Suprapubic skin (tissue), 4 donors: ENCODE measurements at places on chromosomes 11 and 22.
A peak's percentile ranks its signal among the peaks of the same experiment; 100 is the strongest.

- no peak overlapping the region for H3K27ac ChIP-seq
- no peaks in the 10 kb centered on the region for H3K36me3 ChIP-seq
- H3K27me3 ChIP-seq, result no peaks in the 10 kb centered on the region
- DNase-seq, result no peak
- no peak overlapping the region for H3K4me3 ChIP-seq
- no peaks in the 10 kb centered on the region for H3K4me1 ChIP-seq
These were observed 46.2 kb upstream of the CSTF3 start for GRCh38 chr11:33207408-33207985.

DNA sequence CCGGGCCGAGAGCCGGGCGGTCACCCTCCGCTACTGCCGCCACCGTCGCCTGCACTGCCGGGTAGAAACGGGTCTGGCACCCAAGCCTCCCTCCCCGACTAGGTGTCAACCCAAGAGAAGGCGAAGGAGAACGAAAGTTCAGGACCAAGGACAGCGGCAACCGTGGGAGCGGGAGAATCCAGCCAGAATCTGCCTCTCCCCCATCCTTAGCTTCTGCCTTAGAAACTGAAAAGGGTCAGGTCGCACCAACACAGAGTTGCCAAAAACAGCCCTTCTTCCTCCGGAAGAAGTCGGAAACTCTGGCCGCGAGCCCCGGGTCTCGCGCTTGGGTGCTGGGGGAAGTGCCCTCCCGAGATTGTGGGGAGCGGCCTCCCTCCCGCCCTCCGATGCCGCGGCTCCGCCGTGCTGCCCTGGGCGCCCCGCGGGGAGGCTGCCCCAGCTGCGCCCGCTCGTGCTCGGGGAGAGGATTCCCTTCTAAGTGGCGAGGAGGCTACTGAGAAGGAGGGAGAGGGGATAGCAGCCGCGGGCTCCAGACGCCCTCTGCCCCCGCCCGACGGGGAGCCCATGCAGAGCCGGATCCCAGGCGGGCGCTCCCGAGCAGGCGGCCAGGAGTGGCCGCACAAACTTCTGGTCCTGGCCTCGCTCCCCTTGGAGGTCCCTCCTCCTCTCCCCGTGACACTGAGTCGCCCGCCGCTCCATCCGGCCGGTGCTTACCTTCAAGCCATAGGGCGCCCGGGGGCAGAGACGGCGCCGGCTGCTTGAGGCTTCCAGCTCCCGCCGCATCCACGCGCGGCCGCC, 637 bp downstream of the DRD2 start:
- H3K27me3 ChIP-seq, result peaks cover 73% of the 10 kb centered on the region
- H3K4me1 ChIP-seq, result peaks cover 9% of the 10 kb centered on the region
- H3K36me3 ChIP-seq, result no peaks in the 10 kb centered on the region
- H3K4me3 ChIP-seq, result peak overlapping the region; percentile 32
- H3K27ac ChIP-seq, result no peak overlapping the region
- DNase-seq, result peak; percentile 84

GRCh38 chr11:128359515-128359914, 227.8 kb downstream of the ETS1 start:
- H3K27me3 ChIP-seq, result no peaks in the 10 kb centered on the region
- no peaks in the 10 kb centered on the region for H3K4me1 ChIP-seq
- DNase-seq, result no peak
- no peak overlapping the region for H3K4me3 ChIP-seq
- no peaks in the 10 kb centered on the region for H3K36me3 ChIP-seq
- no peak overlapping the region for H3K27ac ChIP-seq

DNA sequence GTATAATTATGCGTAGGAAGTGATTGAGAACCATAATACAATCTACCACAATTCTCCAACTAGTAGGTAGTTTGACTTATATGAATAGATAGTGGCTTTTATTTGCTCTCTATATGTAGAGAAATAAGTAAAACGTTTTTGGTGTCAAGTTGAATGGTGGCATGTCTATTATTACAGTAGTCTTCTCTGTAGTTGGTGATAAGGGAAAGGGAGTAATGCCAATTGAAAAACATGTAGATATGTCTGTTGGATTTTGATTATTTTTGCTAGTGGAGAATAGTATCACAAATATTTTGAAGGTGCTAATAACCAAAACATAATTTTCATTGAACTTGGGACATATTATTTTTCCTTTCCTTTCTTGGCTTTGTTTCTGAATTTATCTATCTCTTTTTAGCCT, 17.5 kb downstream of the FBXO7 start:
- DNase-seq, result no peak
- no peak overlapping the region for H3K27ac ChIP-seq
- no peaks in the 10 kb centered on the region for H3K27me3 ChIP-seq
- no peaks in the 10 kb centered on the region for H3K4me1 ChIP-seq

DNA sequence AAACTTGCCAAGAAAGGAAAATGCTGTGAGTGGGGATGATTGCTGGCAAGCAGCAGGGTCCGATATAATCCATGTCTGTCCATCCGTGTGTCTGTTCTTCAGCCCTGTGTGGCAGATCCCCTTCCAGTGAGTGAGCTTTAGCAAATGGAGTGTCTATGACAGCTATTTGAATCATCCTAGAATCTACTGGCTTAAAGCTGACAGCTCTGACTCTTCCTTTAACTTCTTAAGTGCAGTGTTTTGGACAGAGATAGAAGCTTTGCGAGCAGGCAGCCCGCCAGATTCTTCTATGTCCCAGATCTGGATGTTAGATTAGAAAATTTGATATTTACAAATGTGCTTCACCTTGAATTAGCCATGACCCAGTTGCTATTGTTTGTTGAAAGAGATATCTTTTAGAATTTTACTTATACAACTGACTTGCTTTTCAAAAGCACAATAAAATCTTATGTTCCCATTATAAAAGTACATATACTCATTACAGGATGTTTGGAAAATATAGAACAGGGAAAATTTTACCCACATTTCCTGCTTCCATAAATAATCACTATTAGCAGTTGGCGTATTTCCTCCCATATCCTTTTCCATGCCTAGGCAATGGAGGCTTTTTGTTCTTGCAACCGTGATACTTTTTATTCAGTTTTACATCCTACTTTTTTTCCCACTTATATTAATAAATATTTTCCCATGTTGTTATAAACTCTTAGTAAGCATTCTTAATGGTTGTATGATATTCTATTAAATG, 124.5 kb downstream of the COMMD9 start:
- H3K27me3 ChIP-seq, result no peaks in the 10 kb centered on the region
- no peak for DNase-seq

DNA sequence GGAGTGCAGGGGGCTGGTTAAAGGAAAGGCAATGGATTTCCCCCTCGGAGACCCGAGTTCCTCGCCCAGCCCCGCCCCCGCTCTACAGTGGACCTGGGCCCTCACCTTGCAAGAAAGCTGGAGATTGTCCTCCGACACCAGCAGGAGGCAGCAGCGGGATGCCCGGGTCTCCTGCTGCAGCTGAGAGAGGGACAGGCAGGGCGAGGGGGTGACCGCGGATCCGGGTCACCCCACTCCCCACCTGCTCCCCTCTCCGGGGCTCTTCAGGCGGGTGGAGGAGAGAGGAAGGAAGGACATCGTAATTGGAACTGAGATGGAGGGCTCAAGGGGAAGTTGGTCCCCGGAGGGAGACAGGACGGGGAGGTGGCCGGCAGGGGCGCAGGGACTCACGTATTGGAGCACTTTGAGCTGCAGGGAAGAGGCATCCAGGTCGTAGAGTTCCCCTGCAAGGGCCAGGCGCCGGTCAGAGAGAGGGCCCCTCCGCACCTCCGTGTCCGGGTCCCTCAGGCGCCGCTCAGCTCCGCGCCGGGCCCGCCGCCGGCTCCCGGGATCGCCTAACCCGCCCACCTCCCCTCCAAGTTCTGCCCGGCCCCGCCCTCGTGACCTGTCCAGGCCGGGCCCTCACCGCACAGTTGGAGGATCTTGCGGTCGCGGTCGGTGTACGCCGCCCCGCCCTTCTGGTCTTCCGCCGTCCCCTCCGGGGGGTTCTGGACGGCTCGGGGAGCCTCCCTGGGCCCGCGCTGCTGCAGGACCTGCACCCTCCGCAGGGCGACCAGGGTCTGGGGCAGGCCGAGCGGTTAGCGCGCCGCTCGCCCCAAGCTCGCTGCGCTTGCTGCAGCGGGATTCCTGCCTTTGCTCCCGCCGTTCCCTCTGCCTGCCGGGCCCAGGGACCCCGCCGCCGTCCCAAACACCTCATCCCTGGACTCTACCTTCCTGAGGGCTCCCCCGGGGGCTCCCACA, 84.1 kb downstream of the PDE2A start:
- peaks cover 74% of the 10 kb centered on the region for H3K27me3 ChIP-seq
- H3K36me3 ChIP-seq, result no peaks in the 10 kb centered on the region
- H3K4me1 ChIP-seq, result peaks cover 17% of the 10 kb centered on the region
- peak overlapping the region; percentile 35 for H3K4me3 ChIP-seq
- H3K27ac ChIP-seq, result no peak overlapping the region

GRCh38 chr11:30538251-30538650, 47.9 kb downstream of the MPPED2 start:
- no peak overlapping the region for H3K4me3 ChIP-seq
- H3K27ac ChIP-seq, result no peak overlapping the region
- no peaks in the 10 kb centered on the region for H3K4me1 ChIP-seq
- H3K27me3 ChIP-seq, result no peaks in the 10 kb centered on the region
- no peak for DNase-seq

- no peak overlapping the region for H3K27ac ChIP-seq
- H3K27me3 ChIP-seq, result no peaks in the 10 kb centered on the region
- DNase-seq, result no peak
- H3K4me3 ChIP-seq, result no peak overlapping the region
These were observed 121.4 kb upstream of the CARD18 start for GRCh38 chr11:105260976-105261375.

GRCh38 chr22:21857481-21857914, 9.9 kb downstream of the MAPK1 start:
- H3K4me1 ChIP-seq, result peaks cover 50% of the 10 kb centered on the region
- H3K27ac ChIP-seq, result no peak overlapping the region
- no peaks in the 10 kb centered on the region for H3K27me3 ChIP-seq
- H3K4me3 ChIP-seq, result no peak overlapping the region

GRCh38 chr22:19679522-19680101, 34.7 kb upstream of the SEPTIN5 start:
- peaks cover 5% of the 10 kb centered on the region for H3K4me1 ChIP-seq
- H3K36me3 ChIP-seq, result no peaks in the 10 kb centered on the region
- peaks cover 10% of the 10 kb centered on the region for H3K27me3 ChIP-seq
- DNase-seq, result peak; percentile 81

DNA sequence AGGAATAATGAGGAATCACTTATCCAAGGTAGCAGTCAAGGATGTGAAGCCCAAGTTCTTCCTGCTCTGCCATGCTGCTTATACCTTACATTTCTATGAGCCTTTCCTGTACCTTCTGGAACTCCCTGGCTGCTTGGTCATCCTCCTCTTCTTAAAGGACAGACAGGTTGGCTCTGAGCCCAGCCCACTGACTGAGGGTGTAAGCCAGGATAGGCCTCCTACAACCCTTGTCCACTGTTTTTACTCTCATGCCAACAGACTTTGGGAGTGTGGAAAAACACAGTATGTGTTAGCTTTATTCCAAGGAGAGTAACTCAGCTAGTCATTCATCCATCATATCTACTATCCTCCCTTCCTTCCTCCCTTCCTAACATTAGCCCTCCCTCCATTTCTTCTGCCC, 47.5 kb downstream of the IRAG1 start:
- H3K27me3 ChIP-seq, result no peaks in the 10 kb centered on the region
- H3K4me3 ChIP-seq, result no peak overlapping the region
- H3K4me1 ChIP-seq, result peaks cover 2% of the 10 kb centered on the region

DNA sequence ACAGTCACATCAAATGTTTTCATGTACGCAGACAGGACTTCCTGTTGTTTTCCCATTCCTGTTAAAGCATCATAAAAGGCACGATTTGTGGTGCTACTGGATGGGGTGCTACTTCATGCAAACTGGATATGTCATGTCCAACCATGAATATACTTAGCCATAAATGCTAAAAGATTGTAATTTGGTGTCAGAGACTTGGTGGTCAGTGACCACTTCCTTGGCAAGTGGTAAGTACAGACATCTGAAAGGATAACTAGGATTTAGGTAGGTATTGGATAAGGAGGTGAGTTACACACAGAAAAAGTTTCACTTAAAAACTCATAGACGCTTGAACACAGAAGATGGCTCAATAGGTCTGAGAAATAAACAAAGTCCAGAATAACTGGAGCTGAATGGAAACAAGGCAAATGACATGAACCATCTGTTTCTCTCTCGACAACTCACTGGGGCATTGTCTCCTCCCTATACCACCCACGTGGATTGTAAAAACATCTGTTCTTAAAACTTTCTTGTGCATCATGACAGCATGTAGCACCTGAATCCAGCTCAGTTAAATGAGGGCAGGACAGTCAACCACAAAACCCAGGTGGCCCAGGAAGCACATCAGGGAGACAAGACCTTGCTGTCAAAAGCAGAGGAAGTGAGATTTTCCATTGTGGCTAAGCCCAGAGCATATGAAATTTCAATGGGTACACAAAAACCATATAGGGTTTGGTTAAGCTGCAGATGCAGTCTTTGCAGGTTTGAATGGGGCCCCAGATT, 22.1 kb upstream of the IGLL5 start:
- H3K27ac ChIP-seq, result no peak overlapping the region
- no peak for DNase-seq
- no peaks in the 10 kb centered on the region for H3K36me3 ChIP-seq

GRCh38 chr11:122791836-122792235, 46.5 kb upstream of the CRTAM start:
- H3K4me3 ChIP-seq, result no peak overlapping the region
- DNase-seq, result no peak
- H3K4me1 ChIP-seq, result no peaks in the 10 kb centered on the region

GRCh38 chr11:133981156-133981555, 24.4 kb upstream of the IGSF9B start:
- no peaks in the 10 kb centered on the region for H3K4me1 ChIP-seq
- no peak overlapping the region for H3K27ac ChIP-seq
- H3K36me3 ChIP-seq, result no peaks in the 10 kb centered on the region
- DNase-seq, result no peak
- no peak overlapping the region for H3K4me3 ChIP-seq

DNA sequence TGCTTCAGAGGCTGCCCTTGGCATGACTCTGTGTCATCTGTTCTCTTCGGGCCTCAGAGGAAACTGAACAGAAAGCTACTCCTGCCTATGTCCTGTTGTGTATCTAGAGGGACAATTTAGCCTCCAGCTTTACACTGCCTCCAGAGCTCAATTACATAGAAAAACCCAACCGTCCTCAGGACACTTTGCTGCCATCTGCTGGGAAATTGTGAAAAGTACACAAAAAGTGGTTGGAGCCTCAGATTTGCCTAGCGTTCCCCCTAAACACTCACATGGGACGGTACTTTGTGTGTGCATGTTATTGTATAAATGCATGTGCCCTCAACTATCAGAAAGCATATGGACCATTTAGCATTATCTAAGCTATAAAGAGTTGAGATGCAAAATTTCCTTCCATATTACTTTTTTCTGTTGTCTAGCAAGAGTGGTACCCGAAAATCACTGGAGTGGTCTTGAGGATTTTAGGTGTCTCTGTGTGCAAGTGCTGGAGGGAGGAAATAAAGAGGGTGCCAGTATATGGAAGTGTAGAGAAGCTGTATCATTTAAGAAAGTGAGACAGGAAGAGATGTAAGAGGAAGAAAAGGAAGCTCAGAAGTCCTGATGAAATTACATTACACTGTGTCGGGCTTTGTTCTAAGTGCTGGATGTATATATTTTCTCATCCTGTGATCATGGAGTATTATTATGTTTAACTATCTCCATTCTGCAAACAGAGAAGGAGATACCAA, 8.7 kb upstream of the MS4A4E start:
- H3K27me3 ChIP-seq, result no peaks in the 10 kb centered on the region
- DNase-seq, result no peak
- no peak overlapping the region for H3K4me3 ChIP-seq
- H3K27ac ChIP-seq, result no peak overlapping the region
- no peaks in the 10 kb centered on the region for H3K36me3 ChIP-seq
- no peaks in the 10 kb centered on the region for H3K4me1 ChIP-seq
